ENCODE measurements at places on chromosomes 4 and X.
A peak's percentile ranks its signal among the peaks of the same experiment; 100 is the strongest.

DNA sequence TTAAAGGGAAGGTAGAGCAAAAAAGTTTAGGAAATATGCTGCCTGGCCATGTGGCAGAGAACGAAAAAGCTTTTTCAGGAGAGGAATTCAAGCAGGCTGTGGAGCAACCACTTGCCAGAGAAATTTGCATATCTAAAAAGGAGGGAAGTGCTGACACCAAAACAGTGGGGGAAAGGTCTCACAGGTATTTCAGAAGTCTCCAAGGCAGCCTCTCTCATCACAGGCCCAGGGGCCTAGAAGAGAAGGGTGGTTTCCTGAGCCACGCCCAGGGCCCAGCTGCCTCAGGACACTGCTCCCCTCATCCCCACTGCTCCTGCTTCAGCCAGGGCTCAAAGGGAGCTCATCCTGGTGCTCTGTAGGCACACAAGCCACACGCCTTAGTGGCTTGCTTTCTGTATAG, 29.9 kb upstream of the STS start:
- DNase-seq = no peak

DNA sequence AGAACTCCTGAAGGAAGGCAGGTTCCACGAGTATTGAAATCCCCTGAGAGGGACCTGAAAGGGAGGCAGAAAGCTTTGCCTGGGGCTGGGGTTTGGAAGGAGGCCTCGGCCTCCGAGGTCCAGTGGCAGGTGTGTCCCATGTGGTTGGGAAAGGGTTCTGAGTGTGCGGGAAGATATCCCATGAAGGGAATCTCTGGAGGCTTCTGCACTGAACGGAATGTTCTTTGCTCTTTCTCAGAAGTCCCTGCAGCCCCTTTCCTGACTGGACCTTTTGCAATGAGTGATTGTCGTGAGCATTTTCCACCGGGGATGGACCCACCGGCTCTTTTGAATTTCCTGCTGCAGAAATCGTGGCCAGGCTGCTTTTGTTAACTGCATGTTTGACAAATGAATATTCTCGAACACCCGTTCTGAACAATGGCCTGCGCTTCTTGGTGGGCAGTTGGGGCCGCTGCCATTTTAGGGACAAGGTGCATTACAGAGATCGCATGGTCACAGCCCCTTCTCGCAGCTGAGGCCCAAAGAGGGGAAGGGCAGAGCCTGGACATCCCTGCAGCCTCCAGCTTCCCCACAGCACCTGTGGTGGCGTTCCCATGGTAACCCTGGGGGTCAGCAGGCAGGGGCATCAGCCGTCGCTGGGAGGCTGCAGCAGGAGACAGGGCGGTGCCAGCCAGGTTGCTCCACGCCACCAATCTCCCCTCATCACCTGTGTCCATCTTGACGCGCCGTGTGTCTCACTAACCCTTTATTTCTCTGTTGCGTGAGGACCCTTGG, 18.3 kb upstream of the HTRA3 start:
- DNase-seq = no peak

DNA sequence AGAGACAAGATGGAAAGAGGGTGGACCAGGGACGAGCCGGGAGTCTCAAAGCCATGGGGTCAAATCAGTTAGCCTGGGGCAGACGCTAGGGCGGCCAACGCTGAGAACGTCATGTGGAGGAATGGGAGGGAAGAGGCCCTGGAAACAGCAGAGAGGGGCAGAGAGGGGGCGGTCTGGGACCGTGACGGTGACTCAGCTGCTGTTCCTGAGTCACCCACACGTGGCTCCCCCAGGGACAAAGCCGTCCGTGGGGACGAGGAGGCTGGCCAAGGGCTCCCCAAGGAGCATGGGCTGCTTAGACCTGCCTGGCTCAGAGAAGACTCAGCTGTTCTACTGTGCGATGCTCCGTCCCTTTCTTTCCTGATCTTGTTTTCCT, 108.4 kb upstream of the LRPAP1 start:
- DNase-seq = peak; percentile 60

DNA sequence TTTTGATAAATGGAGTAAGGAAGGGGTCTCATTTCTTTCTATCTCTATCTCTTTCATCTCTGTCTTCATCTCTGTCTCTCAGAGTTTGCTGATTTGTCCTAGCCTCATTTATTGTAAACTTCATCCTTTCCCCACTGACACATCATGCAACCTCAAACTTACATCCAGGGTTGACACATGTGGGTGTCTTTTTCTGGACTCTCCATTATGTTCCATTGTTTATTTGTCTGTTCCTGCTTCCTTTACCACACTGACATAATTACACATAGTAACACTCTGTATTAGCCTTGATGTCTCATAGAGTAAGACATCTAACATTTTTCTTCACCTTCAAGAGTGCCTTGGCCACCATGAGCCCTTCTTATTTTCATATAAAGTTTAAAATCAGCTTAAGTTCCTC, 8.1 kb upstream of the SRD5A3 start:
- DNase-seq = peak; percentile 29

DNA sequence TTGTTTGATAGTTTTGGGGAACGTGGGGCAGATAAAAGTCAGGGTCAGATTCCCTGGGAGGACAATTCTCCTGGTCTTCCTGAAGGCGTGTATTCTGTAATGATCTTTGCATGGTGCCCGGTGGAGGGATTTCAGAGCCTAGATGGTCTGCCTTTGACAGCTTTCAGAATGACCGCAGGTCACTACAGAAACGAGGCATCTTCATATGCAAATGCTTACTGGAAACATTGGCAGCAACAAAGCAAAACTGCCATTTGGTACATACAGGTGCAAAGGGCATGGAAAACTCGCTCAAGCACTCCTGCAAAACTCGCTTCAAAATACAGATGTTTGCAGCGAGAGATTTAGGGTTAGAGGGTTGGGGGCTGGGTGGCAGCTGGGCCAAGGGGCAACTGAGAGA, 8.8 kb downstream of the C4orf50 start:
- no peak for DNase-seq

DNA sequence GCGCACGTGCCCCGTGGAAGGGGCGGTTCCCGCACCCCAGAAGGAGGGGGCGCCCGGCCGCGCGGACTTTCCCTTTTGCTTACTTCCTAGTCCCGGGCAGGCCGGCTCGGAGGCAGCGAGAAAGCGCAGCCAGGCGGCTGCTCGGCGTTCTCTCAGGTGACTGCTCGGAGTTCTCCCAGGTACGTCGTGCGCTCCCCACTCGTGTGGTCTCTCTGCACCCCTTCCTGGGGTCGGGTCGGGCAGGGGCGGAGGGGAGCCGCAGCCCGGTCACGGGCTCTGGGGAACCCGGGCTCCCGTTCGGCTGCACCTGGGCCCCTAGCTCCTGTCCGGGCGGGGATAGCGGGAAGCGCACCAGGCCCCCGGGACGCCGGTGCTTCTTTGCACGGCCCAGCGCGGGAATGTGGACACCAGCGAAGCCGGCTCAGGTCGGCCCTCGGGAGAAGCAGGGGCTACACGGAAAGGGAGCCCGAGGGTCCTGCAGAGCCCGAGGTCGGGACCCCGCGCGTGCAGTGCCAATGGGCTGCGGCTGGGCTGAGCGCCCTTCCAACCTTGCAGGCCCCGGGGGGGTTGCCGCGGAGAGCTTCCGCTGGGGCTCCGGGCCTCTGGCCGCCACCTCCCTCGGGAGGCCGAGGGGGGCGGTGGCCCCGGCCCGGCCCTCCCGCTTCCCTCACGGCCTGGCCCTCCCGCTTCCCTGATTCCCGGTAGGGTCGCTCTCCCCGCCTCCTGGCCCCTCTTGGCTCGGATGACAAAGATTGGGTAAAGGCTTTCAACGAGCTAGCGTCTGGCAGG, at the start of gene TLR2:
Gene TLR2 (plus strand): TSS at position 99 of the 789 bp plus-strand sequence. CDS start 18,628 bp downstream, outside the sequence.
- peak; percentile 71 for DNase-seq

- DNase-seq = no peak
Observed at GRCh38 chr4:67604749-67605148, 46.2 kb downstream of the STAP1 start.

DNA sequence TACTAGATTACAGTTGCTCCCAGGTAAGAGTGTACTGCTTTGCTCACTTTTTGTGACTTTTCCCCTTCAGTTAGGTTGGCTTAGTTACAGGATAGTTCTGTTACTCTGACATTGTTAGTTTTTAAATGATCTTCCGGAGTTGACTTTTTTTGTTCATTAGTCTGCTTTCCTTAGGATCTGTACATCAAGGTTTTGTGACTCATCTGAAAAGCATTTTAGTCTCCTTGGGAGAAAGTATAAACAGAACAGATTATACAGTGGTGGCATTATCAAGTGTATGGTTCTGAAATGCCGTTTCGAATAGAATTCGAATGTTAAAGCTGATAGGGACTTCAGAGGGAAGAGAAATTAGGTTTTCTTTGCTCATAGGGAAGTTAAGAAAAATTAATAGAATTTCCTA, 63.3 kb downstream of the USP9X start:
- DNase-seq = no peak

- DNase-seq = no peak
Observed at GRCh38 chrX:96004386-96004785, 680.3 kb upstream of the DIAPH2 start.

DNA sequence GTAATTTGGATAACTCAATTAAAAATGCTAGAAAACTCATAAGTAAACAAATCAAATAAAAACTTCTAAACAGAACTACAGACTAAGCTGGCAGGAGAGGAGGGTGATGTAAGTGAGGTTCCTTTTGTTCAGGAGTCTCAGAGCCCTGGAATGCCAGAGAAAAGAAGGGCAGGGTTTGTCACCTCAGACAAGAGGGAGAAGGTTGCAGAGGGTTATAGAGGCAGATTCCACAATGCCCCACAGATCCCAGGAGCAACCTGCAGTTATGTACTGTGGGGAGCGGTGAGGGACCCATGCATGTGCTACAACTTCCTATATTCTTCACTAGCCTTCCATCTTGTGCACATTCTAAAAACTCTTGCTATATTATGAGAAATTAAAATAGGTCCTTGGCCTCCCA, 129.7 kb downstream of the CFAP299 start:
- DNase-seq = no peak

DNA sequence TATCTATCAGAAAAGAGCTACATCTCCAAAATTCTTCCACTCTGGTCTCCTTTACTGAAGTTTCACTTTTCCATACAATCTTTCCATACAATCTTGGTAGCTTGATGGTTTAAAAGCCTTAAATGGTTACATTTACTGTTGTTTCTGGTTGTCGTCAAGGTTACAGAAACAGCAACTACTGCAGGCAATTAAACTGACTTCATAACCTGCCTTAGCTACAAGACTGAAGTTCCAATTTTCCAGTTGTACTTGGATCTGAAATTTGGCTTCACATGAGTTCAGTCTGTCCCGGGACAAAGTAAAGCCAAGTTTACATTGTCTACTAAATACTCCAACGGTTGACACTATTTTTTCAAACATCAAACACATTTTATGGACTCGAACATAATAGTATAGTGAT, 326.4 kb downstream of the ANKRD50 start:
- DNase-seq = no peak

Measured in inflammatory macrophage treated with lipopolysaccharide for 1 hour (primary cell).